ENCODE measurements at places on chromosomes 7 and 10.

DNA sequence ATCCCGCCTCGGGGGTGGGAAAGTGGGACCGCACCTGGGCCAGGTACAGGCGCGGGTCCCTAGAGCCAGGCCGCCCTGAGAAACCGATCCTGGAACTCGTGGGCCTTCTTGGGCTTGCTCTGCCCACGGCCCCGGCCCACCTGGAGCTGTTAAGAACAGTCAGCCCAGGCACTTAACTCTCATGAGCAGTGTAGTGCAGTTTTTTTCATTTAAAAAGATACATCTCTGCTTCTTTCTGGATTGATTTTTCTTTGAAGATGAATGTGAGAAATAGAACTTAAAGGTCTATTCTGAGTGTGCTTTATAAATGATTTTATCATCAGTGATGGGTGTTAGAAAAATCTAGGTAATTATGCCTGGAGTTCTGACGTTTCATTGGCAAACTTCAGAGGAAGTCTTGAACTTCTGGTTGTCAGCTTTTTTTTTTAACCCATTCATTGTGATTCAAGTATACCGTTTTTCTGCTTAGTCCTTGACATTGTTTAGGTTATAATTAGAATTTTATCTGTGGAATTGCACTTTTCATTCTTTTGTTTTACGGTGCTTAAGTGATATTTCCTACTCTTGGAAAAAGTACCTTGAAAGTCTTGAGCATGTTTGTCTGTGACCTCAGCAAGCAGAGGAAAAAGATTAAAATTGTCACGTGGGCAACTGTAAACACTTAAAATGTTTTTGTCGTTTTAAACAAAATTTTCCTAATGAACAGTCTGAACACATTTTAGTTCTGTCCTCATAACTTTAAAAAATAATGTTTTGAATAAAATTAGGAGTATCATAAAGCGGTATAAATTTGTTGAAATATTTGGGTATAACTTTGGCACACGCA lies 906 bp downstream of the CDK1 start:
- no peak for DNase-seq

DNA sequence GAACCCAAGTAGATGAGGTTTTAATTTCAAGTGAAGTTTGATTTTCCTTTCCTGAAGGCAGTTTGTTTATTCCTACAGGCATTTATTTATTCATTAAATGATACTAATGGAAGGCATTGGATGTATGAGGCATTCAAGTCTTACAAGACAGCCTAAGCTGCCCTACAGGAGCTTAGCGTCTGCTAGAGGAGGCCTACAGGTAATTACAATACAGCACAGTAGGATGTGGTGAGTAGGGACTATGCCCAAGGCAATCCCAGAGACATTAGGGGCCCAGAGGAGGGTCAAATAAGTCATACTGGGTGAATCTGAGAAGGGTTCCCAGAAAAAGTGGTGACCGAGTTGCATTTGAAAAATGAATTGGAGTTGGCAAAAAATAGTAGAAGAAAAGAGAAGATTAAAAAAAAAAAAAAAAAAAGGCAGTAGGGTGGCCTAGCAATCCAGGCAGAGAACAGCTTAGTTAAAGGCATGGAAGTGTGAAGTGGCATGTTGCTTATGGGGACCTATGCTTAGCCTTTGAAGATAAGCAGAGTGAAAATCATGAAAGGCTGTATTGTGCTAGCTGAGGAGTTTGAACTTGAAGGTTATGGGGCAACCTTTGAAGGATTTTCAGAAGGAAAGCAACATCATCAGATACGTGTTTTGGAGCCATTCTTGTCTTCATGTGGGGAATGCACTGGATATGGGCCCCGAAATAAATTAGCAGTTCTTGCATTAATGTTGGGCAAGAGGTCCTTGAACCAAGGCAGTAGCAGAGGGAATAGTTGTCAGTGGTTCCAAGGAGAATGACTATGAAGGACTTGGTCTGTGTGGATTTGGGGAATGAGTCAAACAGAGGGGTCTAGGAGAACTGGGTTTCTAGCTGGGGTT lies 65.5 kb downstream of the SNX10 start:
- DNase-seq: no peak

- no peak for DNase-seq
Measured at GRCh38 chr10:19872504-19873271, 56.5 kb downstream of the PLXDC2 start.

- DNase-seq: no peak
Measured at GRCh38 chr7:80679921-80680907, 41.8 kb downstream of the CD36 start.

DNA sequence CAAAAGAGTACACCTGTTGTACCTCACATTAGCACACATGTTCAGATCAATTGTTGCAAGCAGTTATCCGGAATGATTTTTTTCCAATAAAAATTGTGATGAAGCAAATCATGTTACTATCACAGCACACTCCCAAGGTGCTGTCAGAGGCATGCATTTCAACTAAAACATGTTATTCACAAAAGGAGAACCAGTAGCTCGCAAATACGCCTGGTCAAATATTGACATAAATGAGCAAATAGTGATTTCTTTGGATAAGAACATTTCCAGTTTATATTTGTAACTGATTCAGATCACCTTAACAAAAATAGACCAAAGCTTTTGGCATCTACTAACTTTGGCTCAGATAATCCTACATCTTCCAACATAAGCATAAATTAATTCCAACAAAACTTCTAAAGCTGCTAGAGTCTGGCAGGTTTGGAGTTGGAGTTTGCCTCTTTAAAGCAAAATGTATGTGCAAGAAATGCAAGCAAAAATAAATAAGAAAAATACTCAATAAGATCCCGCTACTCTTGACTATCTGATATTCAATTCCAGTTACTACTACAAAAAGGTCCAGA lies 208.0 kb downstream of the SFMBT2 start:
- no peak for DNase-seq

DNA sequence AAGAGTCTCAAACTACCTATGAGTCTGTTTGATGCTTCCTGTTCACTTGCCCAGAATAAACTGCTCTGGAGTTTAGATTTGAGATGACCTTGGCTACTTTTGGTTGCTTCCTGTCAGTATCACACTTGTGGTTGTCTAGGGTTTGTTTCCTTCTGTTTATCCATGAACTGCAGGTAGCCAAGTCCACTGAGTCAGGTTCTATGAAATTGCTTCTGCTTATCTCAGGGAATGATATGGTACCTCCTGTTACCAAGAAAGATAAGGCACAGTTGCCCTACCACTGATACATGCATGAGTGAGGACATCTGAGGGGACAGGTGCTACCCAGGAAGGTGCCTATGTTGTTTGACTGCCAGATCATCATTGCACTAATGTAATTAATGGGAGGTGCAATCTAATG lies 15.8 kb upstream of the EEPD1 start:
- no peak for DNase-seq

DNA sequence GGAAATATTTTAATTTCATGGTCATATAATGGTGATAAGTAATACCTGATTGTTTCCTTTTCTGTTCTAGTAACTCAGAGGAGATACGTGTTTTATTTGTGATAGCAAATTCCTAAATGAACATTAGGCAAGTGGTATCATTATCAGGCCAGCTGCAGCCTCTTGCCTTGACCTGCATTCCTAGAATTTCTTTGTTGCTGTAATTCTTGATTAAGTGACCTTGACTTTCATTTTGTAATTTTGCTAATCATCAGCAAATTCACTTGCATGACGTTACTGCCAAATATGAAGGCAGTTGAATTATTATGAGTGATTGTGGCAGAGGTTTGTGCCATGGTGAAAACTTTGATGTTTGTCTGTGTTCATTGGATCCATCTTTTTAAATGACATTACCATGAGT lies 5.6 kb upstream of the AS3MT start:
- DNase-seq: no peak

GRCh38 chr7:98659756-98660155 lies 42.7 kb downstream of the NPTX2 start:
- no peak for DNase-seq

DNA sequence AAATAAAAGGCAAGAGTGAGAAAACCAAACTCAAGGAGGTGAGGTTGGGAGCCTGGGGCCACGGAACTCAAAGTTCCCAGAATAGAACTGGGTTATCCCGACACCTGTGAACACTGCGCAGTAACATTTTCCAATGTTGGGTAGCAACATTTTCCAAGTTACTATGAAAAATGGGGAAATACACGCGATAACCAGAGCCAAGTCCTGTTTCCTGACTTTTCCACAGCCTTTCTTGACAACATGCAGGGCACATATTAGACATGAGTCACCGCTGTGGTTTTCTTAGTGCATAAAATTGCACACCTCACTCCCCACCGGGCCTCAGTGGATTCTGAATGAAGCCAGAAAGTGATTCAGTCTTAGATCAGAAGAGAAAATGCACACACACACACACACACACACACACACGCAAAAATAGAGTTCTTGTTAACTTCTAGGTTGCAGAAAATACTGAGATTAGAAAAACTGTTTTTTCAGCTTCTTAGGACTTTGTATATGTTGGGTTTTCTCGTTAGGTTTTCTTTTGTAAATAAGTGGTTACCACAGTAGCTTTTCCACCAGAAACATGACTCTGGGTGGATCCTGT lies 70.0 kb downstream of the CAMK1D start:
- no peak for DNase-seq

GRCh38 chr10:133467286-133467911 lies 13.7 kb downstream of the SCART1 start:
- DNase-seq: no peak

- DNase-seq: no peak
Measured at GRCh38 chr7:129443612-129444011, 9.4 kb downstream of the STRIP2 start.

DNA sequence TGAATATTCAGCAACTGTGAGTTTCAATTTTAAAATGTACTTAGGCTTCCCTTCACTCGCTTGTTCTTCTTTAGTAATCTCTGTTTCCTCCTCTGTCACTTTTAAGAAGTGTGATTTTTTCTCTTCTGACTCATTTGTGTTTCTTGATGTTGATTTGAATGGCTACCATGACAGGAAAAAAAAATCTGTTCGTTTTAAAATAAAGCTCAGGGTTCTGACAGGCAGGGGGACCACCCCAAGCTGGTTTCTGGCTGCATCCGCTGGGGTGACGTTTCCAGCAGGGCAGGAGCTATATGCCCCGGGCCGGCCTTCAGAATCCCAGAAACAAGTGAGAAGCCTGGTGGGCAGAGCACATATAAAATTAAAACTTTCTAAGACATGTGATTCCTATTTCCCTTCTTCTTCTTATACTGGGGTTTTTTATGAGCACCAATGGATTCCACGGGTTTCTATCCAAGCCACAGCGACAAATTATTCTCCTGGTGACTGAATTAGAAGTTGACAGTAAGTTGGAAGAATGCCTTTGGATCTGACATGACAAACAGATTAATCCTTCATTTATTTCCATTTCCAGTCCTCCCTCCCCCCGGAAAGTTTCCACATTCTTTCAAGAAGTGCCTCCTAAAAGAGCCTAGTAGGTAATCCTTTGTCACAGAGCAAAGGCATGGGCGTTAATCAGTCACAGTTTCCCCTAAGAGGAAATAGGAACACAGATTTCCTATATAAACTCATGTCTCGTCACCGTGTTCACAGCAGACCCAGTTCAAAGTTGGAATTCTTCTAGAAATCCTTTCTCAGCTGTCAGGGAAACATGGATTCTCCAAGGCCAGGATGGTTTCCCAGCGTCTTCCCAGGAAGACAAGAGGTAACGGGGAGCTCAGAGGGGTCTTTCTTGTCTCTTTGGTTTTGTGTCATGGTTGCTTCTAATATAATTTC lies 79.9 kb downstream of the PTPRE start:
- DNase-seq: no peak

- DNase-seq: no peak
Measured at GRCh38 chr10:45302573-45302972, 12.8 kb downstream of the OR13A1 start.

Measured in amygdala (tissue), 56 donors.